ENCODE measurements at places on chromosomes 7 and 10.

GRCh38 chr10:52663161-52663560 is 109.4 kb downstream of the MBL2 start:
- no peak for DNase-seq

DNA sequence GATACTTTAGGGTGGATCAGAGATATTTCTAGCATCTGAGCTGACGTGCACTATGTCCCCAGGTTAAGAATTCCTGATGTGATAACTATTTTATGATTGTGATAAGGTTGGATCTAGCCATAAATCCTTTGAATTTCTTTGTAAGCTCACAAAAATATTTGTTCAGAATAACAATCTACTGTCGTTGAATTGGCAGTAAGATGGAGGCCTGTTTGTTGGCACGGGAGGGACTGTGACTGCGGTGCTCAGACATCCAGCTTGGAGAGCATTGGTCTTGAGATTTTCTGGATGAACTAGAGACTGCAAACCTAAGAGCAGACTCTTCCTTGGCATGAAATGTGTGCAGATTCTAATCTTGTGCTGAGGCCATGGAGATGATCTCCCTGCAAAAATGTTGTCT is 131.1 kb downstream of the LRRC4 start:
- no peak for DNase-seq

- DNase-seq: no peak
Observed at GRCh38 chr7:130947792-130948580, 214.0 kb upstream of the KLF14 start.

DNA sequence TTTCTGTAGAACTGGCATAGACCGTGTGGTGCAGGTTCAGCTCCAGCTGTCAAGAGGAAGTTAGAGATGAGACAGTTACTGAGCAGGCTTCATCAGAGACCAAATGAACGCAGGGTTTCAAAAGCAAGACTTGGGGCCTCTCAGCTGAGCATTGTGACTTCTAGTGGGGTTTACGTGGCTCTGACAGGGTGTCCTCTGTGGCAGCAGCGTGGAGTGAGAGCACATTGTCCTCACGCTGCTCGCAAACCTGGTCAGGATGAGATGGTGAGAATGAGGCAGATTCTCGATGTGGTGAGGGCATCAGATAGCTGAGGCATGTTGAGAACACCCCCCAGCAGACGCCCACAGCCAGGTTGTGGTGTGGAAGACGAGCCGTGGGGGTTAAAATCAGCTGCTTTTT is 126.0 kb downstream of the DNAJB6 start:
- no peak for DNase-seq

GRCh38 chr10:72449941-72450441 is 95.3 kb upstream of the DNAJB12 start:
- no peak for DNase-seq

DNA sequence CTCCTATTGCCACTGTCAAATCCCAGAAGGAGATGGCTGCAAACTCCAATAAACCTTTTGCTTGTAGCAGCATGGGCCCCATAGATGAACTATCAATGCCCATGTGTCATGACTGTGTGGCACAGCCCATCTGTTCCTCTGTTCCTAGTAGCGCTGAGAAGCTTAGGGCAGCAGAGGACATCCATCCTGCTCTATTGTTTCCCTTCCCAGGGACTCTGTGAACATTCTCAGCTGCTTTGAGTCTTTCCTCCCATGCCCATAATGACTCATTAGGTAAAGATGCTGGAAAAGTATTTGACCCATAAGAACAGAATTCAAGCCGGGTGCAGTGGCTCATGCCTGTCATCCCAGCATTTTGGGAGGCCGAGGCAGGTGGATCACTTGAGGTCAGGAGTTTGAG is 28.3 kb downstream of the STMP1 start:
- DNase-seq: no peak

GRCh38 chr7:19397911-19398310 is 252.7 kb upstream of the FERD3L start:
- no peak for DNase-seq

DNA sequence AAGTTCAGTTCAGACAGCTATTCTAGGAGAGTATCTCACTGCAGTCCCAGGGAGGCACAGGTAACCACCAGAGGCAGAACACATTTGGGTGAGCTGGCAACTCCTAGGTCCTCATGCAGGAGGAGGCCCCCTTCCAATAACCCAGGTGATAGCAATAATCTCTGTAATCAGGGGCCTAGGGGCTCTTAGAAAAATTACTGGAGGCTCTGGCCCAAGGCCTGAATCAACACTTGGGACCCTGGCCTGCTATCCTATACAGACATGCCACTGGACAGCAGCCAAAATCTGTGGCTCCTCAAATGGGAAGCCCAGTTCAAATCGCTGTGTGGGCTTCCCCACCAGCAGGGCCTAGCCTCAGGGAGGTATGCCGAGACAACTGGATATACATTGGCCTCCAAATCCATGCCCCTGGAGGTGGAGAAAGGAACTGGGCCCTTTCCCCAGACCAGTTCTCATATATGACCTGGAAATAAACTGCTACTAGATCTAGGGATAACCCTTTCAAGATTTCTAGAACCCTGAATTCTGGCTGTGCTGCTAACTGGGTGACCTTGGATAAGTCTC is 1.6 kb downstream of the AVPI1 start:
- DNase-seq: no peak

DNA sequence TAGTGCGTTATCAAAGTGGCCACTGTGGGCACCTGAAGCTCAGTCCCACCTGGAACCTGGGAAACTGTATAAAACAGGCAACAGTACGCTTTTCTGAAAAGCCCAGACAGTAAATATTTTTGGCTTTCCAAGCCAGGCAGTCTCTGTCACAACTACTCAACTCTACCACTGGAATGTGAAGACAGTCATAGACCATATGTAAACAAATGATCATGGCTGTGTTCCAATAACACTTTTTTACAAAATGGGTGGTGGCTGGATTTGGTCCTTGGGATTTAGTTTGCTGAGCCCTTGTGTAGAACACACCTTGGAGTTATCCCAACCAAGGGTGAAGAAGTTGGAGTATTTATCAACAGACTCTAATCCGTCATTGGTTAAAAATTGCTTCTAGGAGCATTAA is 259.9 kb downstream of the SKIDA1 start:
- no peak for DNase-seq

DNA sequence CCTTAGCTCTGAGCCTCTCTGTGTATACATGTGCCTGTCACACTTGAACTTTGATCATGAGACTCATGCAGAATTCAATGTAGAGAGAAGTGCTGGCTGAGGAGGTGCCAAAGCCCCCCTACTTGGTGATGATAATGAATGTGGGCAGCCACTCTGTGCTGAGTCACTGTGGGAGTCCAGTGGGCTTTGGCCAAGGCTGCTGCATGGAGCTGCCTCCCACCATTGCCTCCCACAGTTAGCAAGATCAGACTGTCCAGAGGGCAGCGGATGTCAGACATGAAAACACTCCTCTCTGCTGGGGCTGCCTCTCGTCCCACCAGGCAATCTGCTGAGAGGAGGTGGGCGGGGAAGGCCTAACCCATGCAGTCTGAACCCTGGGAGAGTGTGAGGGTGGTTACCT is 180.3 kb downstream of the SH2D4B start:
- no peak for DNase-seq

DNA sequence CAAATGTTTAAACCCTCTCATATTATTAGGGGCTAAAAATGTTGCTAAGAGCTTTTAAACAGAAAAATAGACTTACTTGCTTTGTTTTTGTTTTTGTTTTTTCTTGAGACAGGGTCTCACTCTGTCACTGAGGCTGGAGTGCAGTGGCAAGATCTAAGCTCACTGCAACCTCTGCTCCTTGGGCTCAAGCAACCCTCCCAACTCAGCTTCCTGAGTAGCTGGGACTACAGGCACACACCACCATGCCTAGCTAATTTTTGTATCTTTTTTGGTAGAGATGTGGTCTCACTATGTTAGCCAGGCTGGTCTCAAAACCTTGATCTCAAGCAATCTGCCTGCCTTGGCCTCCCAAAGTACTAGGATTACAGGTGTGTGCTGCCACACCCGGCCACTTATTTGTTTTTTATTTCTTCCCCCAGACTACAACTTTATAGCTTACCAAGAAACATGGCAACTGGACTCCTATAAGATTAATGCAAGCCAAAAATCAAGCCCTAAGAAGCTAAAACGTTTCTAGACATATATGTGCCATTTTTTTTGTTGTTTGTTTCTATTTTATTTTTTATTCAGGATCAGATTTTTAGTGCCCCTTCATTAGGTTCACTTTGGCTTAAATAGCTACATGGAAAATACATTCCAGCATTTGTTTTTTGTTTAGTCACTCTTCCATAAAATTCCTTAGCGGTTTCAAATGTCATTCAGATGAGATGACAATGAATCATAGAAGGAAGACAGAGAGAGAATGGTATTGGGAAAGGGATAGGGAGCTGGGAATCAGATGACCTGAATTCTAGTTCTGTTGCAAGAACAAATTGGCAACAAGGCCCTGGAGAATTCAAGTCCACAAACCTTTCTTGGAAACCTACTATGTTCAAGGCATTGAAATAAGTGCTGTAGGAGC is 163.4 kb upstream of the MKLN1 start:
- DNase-seq: no peak

DNA sequence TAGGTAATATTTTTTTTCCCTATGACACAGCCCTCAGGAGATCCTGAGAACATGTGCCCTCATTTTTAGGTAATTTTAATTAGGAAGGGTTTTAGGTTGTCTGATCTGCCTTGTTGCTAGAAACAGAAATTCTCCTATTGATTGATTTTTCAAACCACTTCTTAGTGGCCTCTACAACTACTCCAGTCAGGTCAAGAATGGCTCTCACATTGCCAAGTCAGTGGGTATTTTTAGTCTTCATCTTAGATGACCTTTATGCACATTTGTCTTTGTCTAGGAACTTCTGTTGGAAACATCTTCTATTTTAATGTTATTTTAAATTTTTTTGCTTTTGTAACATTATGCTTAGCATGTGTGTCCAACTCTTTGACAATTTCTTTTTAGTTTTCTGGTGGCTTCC is 162.3 kb downstream of the MLLT10 start:
- DNase-seq: no peak

DNA sequence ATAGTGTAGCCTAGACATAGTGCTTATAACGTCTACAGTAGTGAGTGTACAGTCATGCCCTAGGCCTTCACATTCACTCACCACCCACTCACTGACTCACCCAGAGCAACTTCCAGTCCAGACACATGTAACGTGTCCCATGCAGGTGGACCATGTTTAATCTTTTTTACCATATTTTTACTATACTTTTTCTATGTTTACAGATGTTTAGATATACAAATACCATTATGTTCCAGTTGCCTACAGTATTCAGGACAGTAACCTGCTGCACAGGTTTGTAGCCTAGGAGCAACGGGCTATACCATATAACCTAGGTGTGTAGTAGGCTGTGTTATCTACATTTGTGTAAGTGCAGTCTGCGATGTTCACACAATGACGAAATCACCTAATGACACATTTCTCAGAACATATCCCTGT is 11.0 kb downstream of the MPP7 start:
- no peak for DNase-seq

Data from neural crest cell (in vitro differentiated cells).